ENCODE measurements at places on chromosomes 6 and 20.

GRCh38 chr20:38147163-38147562 is 17.9 kb downstream of the TGM2 start:
- no peak for DNase-seq

- DNase-seq: no peak
Observed at GRCh38 chr6:28965706-28966105, 39.4 kb downstream of the ZNF311 start.

GRCh38 chr6:34772940-34773339 is 15.6 kb downstream of the SNRPC start:
- DNase-seq: no peak

- DNase-seq: no peak
Observed at GRCh38 chr20:61734733-61735502, 330.8 kb downstream of the TAF4 start.

DNA sequence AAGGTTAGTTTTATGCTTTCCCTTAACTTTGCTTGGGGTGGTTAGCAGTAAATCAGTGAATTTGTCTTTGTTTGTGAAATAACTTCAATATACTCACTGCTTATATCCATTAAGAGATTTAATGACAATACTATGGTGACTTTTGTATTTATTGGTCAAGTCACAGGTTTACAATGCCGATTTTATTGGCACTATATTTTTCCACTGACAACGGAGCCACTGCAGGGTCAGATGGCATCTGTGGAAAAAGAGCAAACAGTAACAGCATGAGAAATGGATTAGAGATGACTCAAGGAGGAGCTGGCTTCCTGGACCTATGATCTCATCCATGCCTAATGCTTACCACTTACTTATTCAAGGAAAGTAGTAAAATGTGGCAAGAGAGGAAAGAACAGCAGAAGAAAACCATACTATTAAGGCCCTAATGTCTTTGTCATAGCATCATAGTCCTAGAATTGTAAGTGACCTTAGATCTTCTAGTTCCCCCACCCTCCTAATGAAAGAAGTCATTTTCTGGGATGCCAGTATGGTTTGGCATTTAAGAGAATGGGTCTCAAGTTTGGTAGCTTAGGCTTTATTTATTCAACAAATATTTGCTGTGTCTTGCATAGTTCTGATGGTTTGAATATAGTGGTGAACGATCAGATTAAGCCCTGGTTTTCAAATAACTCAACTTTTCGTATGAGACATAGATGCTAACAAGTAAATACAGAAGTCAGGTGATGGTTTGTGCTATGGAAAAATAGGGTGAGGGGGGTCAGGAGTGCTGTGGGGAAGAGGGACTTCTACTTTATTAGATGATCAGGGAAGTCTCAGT is 18.5 kb downstream of the RNF144B start:
- no peak for DNase-seq

DNA sequence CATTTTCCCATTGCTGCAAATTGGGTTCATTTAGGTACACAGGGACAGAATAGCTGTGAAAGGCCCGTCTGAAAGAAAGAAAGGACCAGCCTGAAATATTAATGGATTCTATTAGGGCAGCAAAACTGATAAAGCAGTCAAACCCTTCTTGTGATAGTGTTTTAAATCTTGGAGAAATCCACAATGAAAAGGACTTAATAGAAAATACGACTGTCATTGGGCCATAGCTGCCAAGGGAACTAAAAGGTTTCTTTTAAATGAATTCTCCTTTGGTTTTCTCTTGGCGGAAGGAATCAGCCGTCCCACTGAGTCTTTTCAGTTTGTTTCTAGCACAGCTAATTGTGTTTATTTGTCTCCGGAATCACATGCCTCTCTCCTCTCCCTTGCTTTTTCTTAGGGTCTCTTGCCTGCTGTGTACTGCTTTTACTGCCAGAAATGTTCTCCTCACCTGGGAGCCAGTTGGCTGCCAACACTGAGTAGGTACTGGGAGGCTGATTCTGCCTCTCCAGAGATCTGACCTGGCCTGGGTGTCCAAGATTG is 11.3 kb downstream of the PAQR8 start:
- no peak for DNase-seq

DNA sequence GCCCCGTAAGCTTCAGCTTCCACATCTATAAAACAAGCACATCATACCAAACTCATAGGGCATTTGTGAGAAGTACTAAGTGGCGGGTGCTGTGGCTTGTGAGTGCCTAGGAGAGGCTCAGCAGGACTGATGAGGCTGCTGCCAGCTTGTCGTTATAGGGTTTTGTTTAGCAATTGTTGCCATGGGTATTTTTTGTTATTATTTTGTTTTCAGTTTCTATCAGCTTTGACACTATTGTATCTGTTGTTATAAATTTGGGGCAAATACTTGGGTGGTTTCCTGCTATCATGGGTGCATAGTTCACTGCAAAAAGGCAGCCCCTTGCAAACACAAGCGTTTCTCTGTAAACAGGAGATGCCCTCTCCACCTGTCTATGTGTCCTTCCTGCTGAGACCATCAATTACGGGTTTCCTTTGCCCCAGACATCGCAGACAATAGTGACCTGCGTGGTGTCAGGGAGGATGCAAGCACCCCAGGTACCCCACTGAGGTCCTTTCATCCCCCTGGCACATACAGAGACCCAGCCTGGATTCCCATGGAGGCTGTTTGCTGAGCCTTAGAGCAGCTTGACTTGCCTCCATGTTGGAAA is 3.1 kb upstream of the CCDC167 start:
- DNase-seq: peak; percentile 59
